ENCODE measurements at places on chromosomes 11 and 22.

DNA sequence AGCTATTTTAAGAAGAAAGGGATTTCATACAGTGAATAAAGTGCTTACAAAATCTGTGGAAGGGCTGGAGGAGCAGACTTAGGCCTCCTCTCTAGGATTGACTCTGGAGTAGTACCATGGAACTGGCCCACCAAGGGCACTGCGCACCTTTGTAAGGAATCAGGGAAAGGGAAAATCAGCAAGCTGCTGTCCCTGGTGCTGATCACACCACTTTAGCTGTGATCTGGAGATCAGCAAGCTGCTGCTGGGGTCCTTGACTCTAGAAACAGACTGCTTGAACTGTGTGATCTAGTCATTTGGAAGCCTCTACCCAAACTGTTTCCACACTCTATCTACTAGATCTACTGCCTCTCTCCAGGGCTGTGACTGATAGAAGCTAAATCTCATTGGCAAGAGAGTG lies 18.4 kb upstream of the TECTA start:
- DNase-seq, result no peak

GRCh38 chr11:71456831-71457230 lies 3.8 kb downstream of the NADSYN1 start:
- no peak for DNase-seq

DNA sequence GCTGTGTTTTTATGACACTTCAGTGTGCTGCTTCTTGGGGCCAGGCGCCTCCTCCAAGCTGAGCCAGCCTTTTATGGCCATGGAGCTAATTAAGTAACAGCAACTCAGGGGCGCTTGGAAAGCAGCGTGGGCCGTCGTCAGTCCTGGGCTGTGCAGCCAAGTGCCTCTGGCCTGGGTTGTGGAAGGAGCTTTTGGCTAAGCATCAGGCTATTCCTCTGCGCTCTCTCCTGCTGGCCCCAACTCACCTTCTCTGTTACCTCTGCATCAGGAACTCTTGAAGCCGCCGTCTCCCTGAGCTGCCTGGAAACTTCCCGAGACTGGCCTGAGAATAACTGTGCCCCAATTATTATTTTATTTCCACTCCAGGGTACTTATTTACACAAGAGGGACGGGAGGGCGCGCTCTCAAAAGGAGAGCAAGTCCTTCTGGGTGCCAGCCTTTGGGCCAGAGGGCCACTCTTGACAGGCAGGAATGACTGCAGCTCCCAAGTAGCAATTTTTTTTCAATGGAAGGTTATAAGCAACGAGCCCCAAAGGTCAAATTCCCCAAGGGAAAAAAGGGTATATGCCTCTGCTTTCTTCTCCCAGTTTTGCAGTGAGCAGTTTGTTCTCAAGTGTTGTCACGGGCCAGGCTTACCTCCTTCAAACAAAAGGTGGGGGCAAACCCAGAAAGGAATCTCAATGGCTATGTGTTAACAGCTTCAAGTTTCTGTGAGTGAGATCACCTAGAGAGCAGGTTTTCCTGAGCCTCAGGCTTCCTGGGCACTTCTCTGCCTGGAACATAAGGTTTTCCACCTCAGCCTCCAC lies 38.5 kb upstream of the NAV2 start:
- no peak for DNase-seq

DNA sequence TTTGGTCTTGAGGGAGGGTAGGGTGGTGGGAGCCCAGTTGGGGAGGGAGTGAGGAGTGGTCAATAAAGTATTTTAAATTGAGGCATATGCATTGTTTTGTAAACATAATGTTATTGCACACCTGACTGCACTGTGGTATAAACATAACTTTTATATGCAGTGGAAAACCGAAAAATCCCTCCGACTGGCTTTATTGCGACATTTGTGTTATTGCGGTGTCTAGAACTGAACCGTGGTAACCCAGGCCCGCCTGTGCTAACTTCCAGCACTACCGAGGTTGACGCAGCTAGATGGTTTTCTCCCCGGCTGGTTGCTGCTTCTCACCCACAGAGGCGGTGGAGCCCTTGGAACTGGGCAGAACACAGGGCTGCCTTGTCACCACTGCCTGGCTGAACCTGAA lies 7.6 kb upstream of the RNH1 start:
- peak; percentile 17 for DNase-seq

- DNase-seq, result peak; percentile 19
Observed at GRCh38 chr22:17120711-17121232, 388 bp downstream of the TMEM121B start.

DNA sequence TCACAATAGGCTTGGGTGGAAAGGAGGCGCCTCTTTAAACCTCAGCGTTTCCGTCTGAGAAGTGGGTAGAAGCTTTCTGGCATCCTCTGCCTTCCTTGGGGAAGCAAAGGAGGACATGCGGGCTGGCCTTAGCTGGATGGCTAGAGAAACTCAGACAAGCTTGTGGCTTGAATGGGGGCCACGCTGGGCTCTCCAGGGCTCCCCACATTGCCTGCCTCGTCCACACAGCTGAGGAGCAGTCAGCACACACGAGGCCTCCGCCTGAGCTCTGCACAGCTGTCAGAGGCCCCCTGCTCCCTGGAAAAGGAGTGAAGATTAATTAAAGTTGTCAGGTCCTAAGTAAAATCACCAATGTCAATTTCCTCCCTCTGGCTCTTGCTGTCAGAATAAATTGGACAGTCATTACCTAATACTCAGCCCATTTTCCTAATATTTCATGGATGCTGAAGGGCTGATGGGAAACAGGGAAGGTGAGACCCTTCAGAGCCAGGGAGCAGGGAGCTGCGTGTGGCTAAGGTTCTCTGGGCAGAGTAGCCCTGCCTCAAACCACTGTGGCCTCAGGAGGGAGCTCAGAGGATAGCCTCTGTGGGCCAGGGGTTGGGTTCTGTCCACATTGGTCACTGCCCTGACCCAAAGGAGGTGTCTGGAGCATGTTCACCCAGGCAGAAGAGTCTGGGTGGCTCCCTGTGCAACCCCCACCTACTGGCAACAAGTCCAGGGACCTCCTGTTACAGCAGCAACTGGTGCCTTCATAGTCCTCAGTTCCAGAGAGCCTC lies 118.3 kb upstream of the CD82 start:
- no peak for DNase-seq

DNA sequence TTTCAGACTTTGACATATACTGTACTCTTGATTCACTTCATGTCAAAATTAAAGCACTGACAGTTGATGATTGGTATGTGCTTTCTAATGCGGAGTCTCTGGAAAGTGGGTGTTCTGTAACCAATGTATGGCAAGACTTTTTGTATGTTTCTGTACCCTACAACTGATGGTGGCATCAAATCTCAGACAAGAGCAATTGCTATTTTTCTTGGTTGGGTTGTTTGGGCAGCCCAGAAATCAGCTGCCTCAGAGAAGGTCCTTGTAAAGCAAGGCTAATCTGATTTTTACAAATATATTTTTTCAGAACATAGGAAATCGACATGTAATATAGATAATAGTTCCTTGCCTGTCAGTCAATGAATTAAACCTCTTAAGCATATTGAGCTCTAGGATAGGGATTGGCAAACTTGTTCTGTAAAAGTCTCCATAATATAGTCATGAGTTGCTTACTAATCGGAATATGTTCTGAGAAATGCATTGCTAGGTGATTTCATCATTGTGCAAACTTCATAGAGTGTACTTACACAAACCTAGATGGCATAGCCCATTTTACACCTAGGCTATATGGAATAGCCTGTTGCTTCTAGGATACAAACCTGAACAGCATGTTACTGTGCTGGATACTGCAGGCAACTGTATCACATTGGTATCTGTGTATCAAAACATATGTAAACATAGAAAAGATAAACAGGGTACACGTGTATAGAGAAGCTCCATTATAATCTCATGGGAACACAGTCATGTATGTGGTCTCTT lies 10.2 kb upstream of the OOSP4A start:
- DNase-seq, result no peak

DNA sequence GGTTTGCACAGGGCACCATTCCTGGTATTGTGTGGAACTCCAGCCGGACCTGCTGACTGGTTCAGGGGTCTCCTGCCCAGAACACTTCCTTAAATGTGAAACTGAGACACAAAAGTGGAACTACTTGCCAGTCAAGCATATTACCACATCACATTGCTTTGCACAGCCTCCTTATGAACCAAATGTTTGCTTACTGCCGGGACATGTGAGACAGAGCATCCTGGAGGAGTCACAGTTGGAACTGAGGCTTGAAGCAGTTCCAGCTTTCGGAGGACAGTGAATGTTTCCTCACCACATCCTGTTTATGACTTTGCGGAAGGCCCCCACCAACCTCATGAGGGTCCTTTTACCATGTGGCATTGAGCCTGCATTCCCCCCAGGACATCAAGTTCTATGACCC lies 105.8 kb upstream of the ARHGAP42 start:
- peak; percentile 6 for DNase-seq

DNA sequence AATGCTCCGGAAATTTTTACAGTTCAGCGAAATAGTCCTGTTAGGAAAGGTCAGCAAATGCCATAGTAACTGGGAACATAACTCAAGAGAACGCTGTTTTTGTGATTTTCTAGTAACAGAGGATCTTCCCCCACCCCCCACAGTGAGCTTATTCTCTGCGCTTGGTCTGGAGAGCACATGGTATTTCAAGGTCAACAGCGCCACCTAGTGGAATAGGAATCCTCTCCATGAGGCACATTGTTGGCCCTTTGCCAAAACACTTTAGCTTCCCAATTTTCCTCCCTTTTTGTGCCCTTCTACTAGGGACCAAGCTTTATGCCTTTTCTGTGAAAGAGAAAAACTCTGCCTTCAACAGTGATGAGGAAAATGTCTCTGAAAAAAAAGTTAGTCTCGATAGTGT lies 13.2 kb upstream of the OR4C12 start:
- DNase-seq, result peak; percentile 44

DNA sequence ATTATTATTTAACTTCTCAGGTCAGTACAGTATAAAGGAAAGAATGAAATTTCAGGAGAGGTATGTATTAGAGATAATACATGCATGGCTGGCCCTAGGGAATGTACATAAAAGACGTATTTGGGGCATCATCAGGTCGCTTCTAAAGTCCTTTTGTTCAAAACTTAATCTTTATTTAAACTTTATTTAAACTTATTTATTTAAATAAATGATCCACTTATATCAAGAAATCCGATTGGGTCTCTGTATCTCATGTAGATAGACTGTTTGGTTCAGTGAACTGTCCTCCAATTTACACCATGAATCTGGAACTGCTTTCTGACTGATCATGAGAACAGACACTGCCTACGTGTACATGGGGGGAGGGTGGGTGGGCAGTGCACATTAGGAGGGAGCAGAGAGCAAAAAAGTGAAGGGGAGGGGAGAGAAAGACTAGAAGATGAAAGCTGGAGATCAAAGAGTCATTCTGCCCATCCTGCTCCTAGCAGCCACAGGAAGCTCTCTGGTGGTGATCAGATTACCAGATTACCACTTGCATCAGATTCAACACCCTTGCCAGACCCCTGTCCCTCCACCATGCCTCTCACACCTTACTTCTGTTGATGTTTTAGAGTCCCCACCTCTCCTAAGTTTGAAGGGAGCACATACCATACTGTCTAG lies 92.1 kb upstream of the MTMR2 start:
- DNase-seq, result no peak

GRCh38 chr11:68021167-68021787 lies 9.2 kb upstream of the NDUFS8 start:
- DNase-seq, result no peak

DNA sequence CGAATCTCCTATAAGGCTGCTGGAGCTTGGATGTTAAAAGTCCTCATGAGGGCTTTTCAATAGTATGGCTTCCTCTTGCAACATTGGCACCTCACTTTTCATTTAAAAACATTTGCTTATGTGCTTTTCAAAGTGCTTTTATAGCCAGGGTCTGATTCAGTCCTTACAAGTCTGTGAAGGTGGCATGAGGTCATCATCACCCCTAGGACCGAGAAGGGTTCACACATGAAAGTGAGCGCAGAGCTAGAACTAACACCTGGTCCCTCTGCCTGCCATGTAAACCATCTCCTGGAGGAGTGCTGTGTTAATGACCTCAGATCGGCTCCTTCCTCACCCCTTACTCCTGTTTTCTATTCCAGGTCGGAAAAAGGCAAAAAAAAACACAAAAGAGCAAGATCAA lies 12.2 kb upstream of the LMO2 start:
- DNase-seq, result no peak

- no peak for DNase-seq
Observed at GRCh38 chr22:28448625-28449024, 231.0 kb downstream of the TTC28 start.

DNA sequence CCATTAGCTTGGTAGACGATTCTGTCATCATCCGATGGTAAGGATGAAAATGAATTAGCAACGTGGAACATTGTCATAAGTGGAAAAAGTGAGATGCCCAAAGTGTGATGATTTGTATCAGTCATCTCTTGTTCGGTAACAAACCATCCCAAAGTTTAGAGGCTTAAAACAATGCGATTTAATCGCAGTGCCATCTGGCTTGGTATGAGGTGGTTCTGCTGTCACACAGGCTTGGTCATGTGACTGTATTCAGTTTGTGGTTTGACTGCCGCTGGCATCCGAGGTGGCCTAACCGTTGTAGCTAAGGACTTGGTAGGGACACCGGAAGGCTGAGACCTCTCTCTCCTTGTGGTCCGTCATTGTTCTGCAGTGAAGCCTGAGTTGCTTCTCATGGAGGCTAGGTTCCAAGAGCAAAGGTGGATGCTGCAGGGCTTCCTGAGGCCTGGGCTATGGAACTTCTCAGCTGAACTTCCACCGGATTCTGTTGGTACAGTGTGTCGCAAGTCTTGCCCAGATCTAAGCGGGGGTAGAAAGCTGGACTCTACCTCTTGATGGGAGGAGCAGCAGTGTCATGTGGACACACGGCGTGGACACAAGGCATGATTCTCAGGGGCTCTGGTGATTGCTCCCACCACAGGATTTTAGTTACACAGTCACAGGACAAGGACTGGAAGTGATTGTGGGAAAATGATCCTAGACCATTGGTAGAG lies 36.3 kb downstream of the BCR start:
- DNase-seq, result peak; percentile 35

DNA sequence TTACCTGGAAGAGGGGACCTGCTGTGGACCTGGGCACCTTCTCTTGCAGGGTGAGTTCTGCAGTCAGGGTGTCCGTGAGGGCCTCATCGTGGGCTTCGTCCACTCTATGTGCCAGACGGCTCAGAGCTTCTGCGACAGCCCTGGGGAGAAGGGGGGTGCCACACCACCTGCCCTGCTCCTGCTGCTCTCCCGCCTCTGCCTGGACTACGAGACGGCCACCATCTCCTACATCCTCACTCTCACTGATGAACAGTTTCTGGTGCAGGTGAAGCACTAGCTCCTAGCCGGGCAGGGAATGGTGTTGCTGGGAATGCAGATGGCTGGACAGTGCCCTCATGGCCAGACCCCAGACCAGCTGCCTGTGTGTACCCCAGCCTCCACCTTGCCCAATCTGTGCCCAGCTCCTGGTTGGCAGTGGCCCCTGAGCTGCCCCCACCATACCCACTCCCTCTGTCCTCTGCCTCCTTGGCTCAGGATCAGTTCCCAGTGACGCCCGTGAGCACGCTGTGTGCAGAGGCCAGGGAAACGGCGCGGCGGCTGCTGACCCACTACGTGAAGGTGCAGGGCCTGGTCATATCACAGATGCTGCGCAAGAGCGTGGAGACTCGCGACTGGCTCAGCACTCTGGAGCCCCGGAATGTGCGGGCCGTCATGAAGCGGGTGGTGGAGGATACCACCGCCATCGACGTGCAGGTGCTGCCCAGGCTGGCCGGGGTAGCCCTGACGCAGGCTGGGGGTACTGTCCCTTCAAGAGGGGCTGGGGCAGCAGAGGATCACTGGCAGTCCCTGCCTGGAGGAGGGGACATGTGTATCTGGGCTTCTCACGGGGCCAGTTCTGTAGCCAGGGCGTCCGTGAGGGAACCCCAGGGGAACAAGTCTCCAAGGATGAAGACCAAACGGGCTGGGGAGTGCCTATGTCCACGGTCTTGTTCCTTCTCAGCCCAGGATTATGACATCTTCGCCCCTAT lies 2.2 kb upstream of the TM7SF2 start:
- DNase-seq, result no peak

Data from inflammatory macrophage (primary cell).